ENCODE measurements at places on chromosomes 1 and 21.

- DNase-seq = no peak
Observed at GRCh38 chr1:204127597-204128242, 24.1 kb downstream of the ETNK2 start.

- DNase-seq = no peak
Observed at GRCh38 chr1:30061292-30062220, 661.8 kb downstream of the MATN1 start.

DNA sequence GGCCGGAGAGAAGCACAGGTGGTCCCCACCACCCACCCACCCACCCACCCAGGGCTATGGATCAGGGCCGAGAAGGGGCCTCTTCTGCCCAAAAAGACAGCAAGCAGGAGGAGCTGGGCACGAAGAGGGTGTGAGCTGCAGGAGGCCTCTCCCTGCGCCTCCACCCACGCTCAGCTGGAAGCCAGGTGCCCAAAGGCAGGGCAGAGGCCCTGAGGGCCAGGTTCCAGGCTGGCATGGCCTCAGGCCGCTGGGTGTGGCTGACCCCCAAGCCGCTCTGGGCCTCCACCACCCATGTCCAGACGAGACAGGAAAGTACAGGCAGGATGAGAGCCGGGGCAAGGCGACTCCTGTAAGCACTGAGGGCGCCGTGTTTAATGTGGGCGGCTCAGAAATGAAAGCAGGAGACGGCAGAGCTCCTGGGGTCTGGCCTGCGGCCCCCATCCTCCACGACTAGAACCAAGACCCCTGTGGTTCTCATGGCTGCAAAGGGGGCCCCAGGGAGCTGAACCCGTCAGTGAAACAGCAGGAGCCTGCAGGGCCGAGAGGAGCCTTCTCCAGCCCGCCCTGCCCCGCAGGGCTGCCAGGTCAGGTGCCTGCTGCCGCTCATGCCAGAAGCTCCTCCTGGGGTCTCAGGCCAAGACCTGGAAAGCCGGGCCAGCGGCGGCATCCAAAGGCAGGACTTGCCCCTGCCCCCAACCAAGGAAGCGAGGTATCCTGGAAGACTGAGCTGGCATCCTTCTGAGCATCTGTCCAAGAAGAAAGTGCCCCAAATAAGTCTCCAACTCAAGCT lies 56.0 kb downstream of the MEGF6 start:
- no peak for DNase-seq

DNA sequence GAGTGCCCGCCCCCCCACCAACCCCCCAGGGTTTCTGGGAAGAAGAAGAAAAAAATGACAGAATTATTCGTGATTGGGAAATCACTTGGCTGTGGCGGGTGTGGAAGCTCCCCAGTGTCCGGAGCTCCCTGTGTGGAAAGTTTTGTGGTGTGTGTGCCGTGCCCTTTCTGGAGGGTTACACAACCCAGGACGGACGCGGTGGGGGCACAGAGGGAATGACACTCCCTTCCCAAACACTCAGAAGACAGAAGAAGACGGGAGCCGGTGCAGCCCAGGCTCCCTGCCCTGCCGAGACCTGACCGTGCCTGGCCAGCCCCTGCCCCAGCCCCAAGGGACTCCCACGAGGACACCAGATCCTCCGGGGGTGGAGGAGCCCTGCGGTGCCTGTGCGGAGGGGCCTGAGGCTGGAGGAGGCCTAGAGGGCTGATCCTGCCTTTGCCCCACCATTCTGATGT lies 33.0 kb upstream of the ADARB1 start:
- no peak for DNase-seq

- no peak for DNase-seq
Observed at GRCh38 chr1:14437417-14437918, 161.0 kb upstream of the KAZN start.

DNA sequence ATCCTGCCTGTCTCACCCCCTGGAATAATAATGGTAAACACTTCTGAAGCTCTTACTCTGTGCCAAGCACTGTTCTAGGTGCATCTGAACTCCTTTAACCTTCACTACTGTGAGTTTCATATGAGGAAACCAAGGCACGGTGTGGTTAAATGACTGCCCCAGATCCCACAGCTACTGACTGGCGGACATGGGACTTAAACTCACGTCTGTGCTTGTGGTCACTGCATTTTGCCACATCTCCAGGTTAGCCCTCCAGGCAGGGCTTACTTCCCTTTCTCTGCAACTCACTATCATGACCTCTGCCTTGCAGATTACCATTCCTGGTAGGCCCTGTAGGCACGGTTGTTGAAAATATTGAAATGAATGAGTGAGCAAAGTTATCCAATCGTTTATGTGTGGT lies 83.4 kb downstream of the ADSS2 start:
- DNase-seq = no peak
